RPMI7951 (cell line): ENCODE measurements at places on chromosomes 7 and 10. TPM values are rescaled to one million over a fixed set of nuclear protein-coding genes. Genes with fewer than 3 reads are reported as not detected.

The SPDYE6 gene
- total RNA-seq: 0.24 TPM in 1 of 2 replicates, not detected in the other

The COL17A1 gene
- total RNA-seq: 2.0 and 2.6 TPM in 2 replicates

The LRRD1 gene
- total RNA-seq: not detected in 2 replicates

The PALD1 gene
- 0.10 and 0.12 TPM in 2 replicates for total RNA-seq

The CELF2 gene
- 15.3 and 21.3 TPM in 2 replicates for total RNA-seq

The CALML3 gene
- not detected in 2 replicates for total RNA-seq

The FOXI2 gene
- total RNA-seq: not detected in 2 replicates

- DNase-seq: no peak
Observed at GRCh38 chr7:70710651-70711050, 421.3 kb upstream of the GALNT17 start.

DNA sequence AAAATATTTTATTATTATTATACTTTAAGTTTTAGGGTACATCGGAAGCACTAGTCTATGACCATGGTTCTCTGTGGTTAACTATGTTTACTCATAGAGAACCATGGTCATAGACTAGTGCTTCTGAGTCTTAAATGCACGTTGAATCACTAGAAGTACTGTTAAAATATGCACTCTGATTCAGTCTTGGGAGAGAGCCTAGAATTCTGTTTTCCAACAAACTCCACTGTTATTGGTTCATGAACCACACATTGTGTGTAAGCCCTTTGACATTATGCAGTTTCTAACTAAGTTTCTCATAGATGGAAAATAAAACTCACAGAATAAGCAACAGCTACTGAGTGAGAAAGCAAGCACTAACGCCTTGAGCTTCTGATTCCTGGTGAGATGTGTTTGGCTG, 1120.6 kb downstream of the SORCS1 start:
- DNase-seq: no peak

DNA sequence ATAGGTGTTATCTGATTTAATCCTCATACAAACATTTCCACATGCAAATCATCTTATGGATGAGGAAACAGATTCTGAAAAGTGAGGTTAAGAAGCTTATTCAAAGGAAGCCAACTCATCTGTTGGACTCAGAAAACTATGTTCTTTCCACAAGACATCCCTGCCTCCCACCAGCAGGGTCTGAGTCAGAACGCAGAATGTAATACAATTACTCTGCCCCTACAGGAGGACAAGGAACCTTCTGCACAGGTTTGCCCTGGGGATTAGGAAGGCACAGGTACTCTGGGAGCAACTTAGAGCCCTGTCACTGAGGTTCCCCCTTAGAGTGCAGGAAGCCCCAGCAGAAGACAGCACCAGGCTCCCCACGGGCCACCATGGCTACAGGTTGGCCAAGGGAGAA, 255.7 kb downstream of the TNS3 start:
- DNase-seq: peak; percentile 82
